ENCODE measurements at places on chromosomes 7 and 10.

DNA sequence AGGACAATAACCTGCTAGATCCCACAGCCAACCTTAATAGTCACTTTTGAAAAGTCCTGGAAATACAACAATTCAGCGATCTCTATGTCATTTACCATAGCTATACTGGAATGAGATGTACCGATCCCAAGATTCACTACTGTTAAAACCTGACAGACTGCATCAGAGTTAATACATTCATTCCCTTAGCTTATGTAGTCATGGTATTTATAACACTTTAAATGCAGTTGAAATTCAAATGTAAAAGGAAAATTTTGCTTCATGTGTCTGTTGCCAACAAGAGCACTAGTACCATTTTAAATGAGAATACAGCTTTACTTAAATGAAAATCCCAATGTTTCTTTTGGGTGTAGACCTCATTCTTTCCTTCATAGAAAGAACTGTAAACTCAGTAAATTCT is 11.1 kb upstream of the GGCT start:
- DNase-seq: no peak

- DNase-seq: no peak
Measured at GRCh38 chr7:151079199-151079910, 1.3 kb downstream of the FASTK start.

DNA sequence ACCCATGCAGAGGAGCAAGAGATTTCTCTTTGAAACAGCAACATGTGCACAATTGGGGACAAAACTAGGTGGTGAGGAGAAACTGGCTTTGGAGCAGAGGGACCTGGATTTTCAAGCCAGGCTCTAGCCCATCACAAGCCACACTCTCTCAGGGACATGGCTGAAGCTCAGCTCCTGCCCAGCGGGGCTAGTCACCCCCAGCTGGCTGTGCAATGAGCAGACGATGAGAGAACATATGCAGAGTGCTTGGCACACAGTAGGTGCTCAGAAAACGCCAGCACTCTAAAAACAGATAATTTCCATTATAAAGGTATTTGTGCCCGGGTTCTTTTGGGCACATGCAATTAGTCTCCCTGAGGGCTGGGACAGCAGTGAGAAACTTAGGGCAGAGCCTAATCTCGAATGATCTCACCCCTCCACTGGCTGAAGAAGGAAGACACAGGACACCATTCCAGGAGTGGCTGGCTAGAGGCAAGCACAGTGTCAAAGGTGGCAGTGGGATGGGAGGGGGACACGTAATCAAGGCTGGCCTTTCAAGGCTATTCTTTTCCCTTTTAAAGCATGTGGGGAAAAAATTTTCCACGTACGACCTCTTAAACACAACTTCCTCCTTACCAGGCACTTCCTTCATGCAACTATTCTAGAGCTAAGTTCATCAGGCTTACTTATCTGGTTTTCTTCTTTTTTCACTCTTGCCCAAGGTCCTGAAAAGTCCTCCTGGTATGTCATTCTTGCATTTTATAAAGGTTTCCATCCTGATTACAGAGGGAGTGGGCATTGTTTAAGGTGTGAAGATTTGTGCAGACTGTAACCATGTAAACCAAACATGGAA is 15.1 kb downstream of the FAM53B start:
- no peak for DNase-seq

DNA sequence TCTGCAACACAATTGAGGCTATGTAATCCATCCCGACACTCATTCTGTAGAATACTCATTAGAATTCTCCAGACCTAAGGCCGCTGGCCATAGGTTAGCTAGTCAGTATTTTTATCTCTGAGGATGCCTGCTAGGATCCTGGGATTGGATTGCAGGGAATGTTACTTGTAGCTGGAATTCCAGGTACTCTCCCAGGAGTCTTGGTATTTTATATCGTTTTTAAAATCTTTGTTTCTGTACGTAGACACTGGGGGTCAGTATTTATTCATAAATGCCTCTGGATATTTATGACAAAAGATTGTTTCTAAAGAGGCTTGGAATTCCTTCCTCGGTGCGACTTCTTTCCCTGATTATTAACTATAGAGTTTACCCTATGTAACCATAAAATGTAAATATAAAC is 40.1 kb downstream of the BPGM start:
- no peak for DNase-seq

DNA sequence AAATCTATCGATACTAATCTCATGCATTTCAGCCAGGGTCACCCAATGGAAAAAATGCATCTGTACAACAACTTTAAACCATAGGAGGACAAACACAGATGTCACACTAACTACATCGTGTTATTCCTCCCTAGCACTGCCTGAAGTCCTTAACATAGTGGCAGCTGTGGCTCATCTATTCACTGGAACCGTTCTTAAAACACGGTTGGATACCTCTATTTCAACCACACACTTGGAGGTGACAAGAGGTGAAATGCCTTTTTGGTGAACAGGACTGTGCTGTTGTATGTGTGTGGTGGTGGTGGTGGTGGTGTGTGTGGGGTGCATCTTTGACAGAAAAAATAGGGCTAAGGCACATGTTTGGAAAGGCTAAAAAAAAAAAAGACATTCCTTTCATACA is 93.1 kb downstream of the NRP1 start:
- no peak for DNase-seq

GRCh38 chr7:23967949-23968599 is 258.1 kb downstream of the STK31 start:
- DNase-seq: no peak

DNA sequence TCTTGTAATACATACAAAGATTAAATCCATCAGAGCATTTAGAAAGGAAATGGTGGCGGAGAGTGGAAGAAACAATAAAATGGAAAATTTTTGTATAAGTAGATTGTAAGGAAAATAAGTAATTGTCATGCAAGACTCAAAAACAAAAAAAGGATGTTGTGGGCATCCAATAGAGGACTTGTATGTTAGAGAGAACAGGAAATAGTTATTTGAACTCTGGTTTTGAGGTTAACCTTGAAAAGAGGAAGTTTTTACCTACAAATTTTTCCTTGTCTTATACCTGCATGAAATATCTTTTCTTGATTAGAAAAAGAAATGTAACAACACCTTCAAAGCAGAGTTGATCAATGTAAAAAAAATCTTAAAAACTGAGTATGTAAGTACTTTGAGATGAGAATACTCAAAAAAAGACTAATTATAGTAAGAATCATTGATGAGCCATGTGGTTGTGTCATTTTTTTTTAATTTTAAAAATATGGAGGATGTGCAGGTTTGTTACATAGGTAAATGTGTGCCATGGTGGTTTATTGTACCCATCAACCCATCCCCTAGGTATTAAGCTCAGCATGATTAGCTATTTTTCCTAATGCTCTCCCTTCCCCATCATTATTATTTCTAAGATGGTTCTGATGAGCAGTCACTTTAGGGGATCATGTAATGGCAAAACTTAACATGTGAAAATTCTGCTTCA is 11.9 kb downstream of the TMEM106B start:
- no peak for DNase-seq

- DNase-seq: no peak
Measured at GRCh38 chr7:129089521-129090212, 34.8 kb upstream of the TNPO3 start.

DNA sequence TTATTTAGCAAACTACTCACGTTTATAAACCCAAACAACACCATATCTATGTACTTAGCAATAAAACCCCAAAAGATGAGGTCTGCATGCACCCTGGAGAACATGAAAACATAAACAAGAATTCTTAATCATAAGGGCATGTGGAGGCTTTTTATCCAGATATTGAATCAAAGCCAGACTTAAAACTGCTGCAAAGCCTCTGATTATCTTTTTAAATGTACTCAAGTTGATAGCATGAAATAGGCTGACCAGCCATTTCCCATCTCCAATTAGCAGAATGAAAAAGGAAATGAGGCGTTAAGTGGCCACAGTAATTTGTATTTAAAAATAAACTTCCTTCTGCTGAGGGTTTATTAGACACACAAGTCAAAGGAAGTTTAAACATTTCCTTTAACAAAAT is 48.3 kb downstream of the ITIH5 start:
- DNase-seq: no peak

- DNase-seq: no peak
Measured at GRCh38 chr10:66572700-66573099, 353.1 kb upstream of the LRRTM3 start.

DNA sequence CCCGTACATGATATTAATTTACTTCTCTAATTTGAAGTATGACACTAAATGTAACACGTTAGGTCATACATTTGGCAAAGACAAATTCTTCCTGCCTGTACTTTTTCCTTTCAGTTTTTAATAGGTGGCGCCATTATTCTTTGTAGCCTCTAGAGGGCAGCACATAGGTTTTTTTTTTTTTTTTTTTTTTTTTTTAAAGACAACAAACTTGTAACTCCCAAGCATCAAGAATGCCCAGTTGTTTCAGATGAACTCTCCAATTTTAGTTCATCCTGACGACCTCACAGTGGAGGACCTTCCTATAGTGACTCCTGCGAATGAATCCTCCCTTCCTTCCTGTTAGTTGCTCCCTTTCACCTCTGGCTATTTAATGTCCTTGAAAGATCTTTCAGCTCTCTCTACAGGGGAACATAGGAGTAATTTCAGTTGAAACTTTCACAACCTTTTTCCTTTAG is 139.3 kb upstream of the HDAC9 start:
- DNase-seq: no peak

DNA sequence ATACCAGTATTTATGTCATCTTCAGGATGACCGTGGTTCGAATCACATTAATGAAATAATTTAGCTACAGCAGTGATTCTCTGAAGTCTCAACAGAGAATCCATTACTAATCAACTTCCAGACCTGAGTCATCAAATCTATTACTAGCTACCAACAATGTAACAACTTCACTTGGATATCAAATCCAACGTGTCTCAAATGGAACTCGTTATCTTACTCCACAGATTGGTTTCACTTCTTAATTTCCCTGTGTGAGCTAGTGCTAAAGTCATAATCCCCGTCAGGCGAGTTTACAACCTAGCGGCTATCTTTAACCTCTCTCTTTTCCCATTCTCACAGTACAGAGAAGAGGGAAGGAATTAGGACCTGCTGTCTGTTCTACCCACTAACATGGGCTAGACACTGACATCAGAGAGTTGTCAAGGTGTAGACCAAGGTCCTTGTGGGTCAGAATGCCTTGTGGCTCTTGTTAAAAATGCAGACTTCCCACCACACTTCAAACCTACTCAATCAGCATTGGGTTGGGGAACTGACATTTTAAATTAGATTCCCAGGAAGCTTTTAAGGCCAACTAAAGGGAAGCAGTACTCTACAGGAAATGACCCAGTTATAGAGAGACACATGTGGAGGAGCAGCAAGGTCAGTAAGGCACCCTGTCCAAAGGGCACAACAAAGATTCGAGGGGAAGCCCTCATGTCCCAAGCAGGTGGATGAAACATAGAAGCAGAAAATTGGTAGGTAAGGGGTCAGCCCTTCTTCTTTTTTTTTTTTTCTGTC is 57.3 kb upstream of the GSAP start:
- no peak for DNase-seq

GRCh38 chr7:128833946-128834325 is 3.7 kb downstream of the FLNC start:
- DNase-seq: no peak

DNA sequence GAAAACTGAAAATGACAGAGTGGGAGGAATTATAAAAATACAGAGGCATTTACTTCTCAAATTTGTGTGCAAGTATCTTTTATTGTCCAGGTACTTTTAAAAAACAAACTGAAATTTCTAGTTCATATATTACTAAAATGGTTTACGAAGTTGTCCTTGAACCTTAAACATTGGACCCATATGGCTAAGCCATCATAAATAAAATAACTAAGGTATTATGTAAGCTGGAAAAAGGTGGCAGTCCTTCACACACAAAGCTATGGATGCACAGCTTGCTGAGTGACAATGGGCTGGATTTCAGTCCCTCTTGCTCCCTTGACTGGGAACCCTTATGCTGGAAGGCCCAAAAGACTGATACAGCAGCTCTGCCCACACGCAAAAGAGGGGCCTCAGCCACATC is 66.1 kb downstream of the COBL start:
- DNase-seq: no peak

GRCh38 chr7:104552102-104552501 is 223.7 kb downstream of the LHFPL3 start:
- no peak for DNase-seq

DNA sequence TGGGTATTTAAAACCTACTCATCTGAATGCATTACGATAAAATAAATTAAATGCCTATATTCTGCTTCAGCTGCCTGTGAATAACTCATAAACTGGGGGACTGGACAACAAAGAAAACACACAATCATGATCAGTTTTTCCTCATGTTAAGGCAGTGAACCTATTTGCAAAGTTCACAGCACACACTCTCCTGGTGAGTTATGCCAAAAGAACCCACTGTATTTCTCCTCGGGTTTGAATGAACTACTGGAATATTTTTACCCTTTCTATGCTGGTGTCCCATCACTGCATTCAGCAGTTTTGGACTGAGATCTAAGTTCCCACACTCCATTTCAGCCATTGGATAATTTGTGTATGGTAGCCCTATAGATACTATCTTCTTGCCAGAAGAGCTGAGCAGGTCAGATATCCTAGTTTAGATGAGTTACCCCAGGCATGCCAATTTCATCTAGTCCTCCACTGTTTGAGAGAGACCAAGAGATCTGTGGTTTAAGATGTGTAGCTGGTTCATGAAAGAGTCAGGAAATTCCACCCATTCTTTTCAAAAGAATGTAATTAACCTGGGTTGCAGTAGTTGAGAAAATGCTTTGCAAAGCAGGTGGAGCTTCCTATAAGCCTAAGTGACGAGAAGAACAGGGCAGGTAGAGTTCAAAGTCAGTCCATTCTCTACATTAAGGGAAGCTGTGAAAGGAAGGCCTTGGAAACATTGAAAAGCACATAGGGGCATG is 101.7 kb downstream of the PLXDC2 start:
- DNase-seq: no peak

- DNase-seq: no peak
Measured at GRCh38 chr10:91201213-91201996, 19.1 kb upstream of the PCGF5 start.

- DNase-seq: no peak
Measured at GRCh38 chr10:11225935-11226334, 208.3 kb downstream of the CELF2 start.

GRCh38 chr10:43061760-43062159 is 15.1 kb upstream of the RET start:
- DNase-seq: no peak
